ENCODE measurements at places on chromosomes 6 and 20.

- DNase-seq, result no peak
These were observed 932.1 kb downstream of the EYS start for GRCh38 chr6:64774881-64775280.

GRCh38 chr6:100657678-100658330 is 193.1 kb upstream of the SIM1 start:
- DNase-seq, result no peak

DNA sequence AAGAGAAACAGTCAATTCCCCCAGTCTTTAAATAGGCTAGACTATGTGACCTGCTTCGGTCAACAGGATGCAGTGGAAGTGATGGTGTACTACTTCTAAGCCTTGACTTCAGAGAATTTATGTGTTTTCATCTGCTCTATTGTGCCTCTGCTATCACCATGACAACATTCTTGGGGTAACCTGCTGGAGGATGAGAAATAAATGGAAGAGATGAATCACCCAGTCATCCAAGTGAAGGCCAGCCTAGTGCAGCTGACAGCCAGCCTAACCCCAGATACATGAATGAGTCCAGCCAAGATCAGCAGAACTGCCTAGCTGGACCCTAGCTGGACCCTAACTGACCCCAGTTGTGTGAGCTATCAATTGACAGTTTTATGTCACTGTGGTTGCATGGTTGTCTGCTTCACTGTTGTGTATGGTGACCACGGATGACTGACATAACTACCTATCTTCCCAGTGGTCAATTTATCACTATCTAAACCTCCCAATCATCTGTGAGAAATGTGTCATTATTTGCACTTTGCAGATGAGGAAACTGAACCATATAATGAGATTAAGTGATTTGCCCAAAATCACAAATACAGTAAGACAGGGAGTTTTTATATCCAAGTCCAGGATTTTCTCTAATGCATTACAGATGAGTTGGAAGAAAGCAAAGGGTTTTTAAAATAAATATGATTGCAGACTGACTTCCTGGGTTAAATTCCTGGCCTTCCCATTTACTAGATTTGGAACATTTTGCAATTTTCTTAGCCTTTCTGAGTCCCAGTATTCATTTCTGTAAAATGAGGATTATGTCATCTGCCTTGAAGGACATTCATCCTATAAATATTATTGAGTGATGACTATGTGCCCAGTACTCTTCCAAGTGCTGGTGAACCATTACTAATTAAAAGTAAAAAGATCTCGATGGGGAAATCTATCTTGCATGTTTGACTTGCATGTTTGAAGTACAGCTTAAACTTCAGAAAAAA is 136.4 kb upstream of the PLCB4 start:
- peak; percentile 88 for DNase-seq

DNA sequence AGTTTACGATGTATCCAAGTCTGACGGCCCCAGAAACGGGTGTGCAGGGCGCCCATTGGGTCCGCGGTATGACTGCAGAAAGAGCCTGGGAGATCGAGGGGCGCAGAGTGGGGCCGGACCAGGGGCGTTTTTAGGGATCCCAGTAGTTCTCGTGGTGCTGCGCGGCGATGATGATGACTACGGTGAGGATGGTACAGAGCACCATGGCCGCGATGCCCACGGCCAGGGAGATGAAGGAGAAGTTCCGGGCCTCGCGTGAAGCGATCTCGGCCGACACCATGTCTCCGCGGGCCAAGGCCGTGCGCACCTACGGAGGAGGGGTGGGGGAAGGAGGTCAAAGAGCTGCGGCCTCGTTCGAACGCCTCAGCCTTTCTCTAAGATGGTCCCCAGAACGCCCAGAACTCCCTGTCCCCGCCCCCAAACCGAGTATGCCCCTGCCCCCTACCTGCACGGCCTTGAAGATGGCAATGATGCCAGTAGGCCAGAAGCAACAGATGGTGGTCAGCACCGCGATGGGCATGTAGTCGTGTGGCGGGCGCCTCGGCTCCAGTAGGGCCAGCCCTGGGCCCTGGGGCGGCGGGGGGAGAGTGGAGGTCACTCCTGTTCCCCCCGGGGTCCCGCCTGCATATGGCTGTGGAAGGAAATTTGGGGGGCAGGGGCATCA is 2.5 kb downstream of the PRRT1 start:
- no peak for DNase-seq

GRCh38 chr6:1913577-1913976 is 303.9 kb downstream of the FOXC1 start:
- DNase-seq, result no peak

DNA sequence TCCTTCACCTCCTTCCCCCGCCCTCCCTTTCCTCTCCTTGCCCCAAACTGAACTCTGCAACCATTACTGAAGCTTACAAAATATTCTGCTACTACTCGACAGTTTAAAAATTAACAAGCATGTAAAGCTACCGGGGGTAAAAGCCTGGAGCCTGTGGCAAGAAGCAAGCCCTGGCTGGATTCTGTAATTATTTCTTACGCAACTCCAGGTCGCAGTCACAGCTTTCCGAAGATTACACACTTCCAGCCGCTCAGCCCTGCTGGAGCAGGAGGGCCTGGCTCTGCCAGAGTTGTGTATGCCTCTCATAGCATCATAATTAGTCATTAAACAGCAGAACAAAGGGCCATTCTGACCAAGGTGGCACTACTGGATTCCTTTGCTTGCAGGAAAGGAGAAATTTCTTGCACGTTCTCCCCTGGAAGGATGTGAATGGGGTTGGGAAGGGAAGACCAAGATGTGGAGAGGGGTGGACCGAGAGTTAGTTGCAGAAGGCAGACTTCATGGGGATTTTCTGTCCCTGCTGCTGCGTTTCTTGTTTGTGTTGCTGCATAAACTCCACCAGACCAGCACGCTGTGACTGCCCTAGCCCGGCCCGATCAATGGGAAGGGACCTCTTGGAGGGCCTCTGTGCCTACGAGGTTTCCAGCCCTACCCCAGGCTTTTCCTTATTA is 23.6 kb downstream of the FOXQ1 start:
- peak; percentile 55 for DNase-seq

- DNase-seq, result no peak
These were observed 137.8 kb downstream of the EDN3 start for GRCh38 chr20:59438201-59438600.

DNA sequence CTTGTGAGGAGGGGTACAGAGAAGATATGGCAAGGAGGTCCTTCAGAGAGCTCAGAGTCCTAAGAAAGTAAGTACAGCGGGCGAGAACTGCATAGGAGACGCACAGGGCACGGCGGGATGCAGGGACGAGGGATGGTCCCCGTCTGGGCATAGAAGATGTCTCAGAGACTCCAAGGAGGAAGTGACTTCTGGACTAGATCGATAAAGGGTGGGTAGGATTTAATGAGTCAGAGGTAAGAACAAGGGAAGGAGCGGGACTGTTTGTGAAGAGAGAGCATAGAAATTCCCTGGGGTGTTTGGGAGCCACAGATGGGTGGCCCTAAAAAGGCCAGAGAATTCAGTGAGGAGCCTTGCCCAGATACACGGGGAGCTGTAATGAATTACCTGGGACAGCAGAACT is 69.1 kb downstream of the FAM120B start:
- DNase-seq, result no peak

DNA sequence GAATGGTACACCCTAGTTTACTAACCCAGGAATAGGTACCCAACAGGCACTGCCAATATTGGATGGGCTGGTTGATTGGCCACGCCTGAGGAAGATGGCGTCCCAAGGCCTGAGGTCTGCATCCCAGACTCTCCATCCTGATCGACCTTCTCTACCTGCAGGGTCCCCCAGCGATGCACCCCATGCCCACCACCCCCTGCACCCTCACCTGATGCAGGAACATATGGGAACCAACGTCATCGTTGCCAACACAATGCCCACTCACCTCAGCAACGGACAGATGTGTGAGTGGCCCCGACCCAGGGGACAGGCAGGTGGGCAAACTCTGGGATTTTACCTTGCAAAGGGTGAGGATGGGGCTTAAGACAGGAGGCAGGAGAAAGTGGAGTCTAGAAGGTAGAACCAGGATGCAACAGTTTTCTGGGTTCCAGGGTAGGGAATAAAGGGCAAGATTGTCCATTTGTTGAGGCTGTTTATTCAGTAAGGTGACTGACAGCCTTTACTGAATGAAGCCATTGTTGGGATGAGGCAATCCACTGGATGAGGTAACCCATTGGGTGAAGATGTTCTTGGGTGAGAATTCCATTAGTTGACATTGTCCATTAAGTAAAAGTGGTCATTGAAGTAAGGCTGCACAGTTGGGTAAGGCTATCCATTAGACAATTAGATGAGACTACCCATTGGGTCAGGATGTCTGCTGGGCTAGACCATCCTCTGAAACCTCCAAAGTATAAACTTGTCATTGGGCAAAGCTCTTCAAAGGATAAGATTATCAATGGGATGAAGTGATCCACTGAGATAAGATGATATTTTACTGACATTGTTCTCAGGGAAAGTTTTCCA is 47.3 kb upstream of the TTPAL start:
- DNase-seq, result no peak

- no peak for DNase-seq
These were observed 16.3 kb downstream of the GATA5 start for GRCh38 chr20:62459488-62459887.
